ENCODE measurements at places on chromosomes 3 and 15.

DNA sequence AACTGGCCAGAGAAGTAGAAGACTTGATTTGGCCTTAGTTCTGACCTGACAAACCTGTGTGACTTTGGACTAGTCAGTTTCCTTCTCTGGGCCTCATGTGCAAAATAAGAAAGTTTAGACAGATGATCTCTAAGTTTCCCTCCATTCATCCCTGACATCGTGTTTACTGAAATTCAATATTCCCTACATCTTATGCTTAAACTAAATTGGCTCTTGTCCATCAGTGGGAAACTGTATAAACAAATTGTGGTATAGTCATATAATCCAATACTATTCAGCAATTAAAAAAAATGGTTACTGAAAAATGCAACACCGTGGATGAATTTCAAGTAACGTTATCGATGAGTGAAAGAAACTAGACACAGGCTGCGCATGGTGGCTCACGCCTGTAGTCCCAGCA, 64.4 kb upstream of the HRH1 start:
- DNase-seq = no peak

- DNase-seq = no peak
Observed at GRCh38 chr3:67937498-67938118, 283.2 kb upstream of the SUCLG2 start.

DNA sequence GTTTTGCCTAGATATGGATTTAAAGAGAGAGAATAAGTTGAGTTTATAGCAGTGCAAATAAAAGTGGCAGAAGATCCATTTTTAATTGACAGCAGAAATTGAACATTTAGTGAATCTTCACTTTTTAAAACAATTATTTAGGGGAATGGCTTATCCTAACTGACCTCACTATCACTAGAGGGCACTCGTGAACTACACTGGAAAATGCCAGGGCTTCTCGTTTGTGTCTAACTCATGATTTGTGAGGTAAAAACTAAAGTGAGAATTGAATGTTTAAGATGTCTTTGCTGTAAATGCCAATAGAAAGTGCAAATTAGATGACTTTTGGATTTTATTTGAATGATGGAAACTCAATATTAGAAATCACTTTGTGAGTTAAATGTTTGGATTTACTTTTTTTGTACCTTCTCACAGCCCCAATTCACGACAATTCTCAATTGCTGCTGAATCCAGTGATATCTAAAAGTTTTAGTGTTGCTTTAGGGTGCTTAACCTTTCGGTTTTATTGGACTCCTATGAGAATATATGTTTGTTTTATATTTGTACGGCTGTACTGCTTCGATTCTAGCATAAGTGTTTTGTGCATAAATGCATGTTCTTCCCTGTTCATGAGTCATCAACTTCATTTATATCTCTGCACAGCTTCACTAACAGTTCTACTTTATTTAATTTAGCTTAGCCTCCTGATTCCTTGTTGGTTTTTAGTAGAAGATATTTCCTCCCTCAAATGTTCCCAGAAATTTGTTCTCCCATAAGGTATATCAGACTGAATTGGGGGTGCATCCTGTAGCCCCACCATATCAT, 462.1 kb downstream of the MFSD1 start:
- no peak for DNase-seq

DNA sequence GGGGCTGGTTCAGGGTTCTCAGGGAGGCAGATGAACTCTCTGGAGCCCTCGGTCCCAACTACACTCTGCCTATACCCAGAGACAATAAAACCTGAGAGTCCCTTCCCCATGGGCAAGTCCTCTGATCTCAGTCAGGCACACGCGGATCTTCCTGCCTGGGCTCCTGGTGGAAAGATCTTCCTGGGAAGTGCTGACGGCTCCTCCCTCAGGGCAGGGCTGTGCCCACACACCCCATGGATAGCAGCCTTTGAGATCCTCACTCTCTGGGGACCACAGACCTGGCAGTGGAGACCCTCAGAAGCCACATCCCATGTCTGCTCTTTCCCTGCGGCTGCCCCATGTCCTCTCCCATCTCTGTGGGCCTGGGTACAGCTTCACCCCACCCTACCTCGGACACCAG, 10.4 kb downstream of the SH2D7 start:
- DNase-seq = no peak

DNA sequence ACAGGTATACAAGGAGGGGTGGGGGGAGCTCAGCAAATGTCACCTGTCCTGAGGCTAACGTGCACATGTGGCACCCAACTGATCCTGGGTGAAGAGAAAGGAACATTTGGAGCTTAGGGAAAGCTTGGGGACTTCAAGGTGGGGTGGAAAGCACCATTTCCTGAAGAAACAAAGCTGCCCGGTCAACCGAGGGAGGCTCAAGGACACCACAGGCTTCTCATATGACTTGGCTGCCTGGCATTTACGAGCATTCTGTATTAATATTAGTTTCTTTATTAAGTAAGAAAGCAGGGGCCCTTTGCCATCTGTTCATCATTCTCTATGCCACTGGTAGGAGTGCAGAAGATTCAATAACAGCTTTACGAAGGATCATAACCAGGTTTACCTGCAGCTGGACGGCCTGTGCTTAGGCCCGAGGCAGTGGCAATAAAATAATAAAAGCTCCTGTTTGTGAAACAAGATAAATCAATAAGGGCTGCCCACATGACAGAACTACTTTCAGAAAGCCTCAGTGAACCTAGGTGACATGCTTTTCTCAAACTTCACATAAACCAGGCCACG, 54.0 kb downstream of the ETV5 start:
- no peak for DNase-seq

GRCh38 chr15:62165104-62165792, at the start of gene C2CD4B:
Gene C2CD4B (minus strand): TSS chr15:62165285. CDS start chr15:62164984, 301 bp downstream.
- no peak for DNase-seq

GRCh38 chr3:137061186-137061585, 103.4 kb downstream of the IL20RB start:
- DNase-seq = no peak

GRCh38 chr3:119817583-119818363, 35.9 kb downstream of the NR1I2 start:
- DNase-seq = no peak

- DNase-seq = no peak
Observed at GRCh38 chr3:70049761-70050160, 50.2 kb downstream of the SAMMSON start.

- no peak for DNase-seq
Observed at GRCh38 chr3:42764115-42764514, 8.9 kb downstream of the CCDC13 start.

DNA sequence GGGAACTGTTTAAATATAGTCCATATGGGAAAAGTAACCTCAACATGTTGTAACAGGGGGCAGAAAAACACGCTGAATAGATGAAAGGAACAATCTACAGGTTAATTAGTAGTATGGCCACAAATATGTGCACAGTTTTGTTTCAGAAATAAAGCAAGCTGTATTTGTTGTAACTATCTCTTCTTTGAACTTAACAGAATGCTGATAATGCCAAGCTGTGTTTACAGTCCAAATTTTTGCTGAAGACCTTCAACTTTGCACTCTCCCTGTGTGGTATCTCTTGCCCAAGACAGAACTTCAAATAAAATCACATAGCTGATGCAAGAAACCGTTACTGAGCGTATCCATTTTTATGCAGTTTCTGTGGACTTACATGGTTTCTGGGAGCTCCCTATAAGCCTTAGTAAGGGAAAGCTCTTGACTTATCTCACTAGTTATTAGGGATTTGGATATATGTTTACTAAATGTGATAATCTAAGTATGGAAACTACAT, 425.4 kb upstream of the TPRG1 start:
- DNase-seq = no peak

DNA sequence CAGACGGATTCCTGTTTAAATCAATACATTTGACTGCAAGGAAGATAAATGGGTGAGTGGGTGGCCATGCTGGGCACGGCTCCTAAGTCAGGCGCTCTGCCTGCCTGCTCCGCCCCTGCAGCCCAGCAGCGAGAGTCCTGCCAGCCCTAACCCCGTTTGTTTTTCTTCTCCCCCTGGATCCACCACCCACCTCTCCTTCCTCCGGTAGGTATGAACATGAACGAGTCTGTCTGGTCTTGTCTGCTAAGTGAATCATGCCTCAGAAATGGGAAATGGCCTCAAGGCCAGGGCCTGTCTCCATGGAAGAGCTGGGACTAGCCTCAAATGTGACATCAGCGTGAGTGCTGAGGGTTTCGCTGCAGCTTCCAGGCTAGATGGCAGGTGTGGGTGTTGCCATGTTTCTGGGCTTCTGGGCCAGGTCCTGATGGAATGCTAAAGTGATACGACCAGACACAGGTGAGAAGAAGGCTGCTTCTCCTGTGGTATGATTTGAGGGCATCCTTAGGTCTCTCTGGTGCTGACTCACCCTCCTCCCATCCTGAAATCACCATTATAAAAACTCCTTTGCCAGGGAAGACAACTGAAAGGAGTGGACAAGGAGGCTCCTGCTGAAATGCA, 5.6 kb upstream of the FEM1B start:
- no peak for DNase-seq

DNA sequence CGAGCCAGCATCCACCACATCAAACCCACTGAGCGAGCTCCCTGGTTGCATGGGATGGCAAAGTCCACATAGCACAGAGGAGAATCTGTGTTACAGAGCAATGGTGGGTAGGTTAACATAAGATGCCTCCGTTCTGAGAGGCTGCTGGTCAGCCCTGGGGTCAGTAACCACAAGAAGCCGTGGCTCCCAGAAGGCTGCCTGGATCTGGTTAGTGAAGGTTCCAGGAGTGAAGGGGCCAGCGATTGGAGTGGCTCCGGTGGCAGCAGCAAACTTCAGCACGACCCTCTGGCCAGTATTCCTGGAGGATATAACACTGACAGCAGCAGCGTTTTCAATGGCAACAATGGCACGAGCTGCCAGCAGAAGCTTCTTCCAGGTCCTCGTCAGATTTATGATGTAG, 18.4 kb upstream of the PIGZ start:
- peak; percentile 15 for DNase-seq

DNA sequence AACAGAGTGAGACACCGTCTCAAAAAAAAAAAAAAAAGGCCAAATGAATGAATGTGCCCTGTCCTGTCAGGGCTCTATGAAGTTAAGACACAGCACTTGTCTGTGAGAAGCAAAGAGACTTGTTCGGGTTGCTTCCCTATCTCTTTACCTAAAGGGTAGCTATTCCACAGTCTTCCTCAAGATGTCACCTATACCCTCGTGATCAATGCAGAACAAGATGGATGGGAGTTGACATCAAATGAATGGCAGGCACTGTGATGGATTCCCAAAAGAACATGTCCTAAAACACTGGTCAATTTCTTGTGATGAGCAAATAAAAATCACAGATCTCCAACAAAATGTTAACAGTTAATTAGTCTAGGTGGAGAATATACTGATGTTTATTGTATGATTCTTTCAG, 9.5 kb downstream of the TADA3 start:
- DNase-seq = no peak

DNA sequence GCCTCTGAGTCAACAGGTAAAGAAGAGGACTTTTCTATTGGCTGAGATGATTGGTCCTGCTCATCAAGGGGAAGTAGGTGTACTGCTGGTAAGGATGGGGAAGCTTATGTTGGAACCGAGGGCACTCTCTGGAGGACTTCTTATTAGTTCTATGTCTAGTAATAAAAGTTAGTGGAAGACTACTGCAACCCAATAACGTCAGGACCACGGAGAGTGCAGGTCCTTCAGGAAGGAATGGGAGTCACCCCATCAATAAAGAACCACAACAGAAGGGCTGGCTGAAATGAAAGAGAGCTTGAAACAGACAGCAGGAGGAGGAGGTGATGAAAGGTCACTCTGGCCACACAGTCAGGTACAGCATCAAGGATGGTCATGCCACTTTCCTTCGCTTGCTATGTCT, 68.8 kb upstream of the PRR23E start:
- DNase-seq = no peak

GRCh38 chr3:12557473-12558100, 700 bp downstream of the MKRN2 start:
- no peak for DNase-seq

GRCh38 chr3:72144773-72145505, 360.0 kb upstream of the PROK2 start:
- no peak for DNase-seq

GRCh38 chr3:40782111-40782721, 257.5 kb downstream of the ZNF621 start:
- no peak for DNase-seq

DNA sequence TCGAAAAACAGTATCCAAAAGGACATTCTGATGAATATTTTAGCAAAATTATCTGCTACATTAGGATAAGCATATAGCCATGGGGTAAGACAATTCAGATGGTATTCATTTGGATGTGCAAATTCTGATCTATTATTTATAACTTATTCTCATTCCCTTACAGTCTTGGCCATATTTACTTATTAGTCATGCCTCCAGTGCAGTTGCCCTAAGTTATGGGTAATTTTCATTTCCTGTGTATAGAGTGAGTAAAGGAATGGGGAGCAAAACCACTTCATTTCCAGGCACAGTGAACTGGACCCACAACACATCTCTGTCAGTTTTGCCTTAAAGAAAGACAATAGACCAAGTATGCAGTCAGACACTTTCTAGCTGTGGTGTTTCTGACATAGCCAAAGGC, 134.3 kb downstream of the POLQ start:
- DNase-seq = no peak

DNA sequence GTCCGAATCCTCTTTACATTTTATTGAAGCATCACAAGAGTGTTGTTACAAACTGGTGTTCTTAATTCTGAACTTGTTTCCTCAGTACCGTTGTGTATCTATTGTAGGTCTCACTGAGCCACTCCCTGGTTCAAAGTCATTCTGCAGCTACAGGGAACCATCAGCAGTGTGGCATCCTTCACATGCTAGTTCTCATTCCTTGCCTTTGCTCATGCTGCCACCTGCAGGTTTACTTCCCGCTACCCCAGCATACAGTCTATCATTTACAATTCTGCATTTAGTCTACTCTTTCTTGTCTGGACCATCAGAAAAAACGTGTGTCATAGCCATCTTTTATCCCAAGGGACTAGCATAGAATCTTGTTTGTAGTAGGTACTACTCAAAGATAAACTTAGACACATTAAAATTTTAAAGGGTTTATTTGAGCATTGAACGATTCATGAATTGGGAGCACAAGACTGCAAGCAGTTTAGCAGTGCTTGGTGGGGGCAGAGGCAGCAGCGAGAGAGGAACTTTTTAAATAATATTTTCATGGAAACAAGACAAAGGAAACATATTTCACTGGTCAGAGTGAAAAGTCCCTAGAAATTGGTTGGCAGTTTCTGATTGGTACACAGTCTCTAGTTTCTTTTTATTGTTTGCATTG, 402.1 kb downstream of the CADM2 start:
- DNase-seq = no peak

- DNase-seq = no peak
Observed at GRCh38 chr3:15756505-15756904, 41.3 kb downstream of the ANKRD28 start.
